ENCODE measurements at places on chromosomes 12 and 14.

DNA sequence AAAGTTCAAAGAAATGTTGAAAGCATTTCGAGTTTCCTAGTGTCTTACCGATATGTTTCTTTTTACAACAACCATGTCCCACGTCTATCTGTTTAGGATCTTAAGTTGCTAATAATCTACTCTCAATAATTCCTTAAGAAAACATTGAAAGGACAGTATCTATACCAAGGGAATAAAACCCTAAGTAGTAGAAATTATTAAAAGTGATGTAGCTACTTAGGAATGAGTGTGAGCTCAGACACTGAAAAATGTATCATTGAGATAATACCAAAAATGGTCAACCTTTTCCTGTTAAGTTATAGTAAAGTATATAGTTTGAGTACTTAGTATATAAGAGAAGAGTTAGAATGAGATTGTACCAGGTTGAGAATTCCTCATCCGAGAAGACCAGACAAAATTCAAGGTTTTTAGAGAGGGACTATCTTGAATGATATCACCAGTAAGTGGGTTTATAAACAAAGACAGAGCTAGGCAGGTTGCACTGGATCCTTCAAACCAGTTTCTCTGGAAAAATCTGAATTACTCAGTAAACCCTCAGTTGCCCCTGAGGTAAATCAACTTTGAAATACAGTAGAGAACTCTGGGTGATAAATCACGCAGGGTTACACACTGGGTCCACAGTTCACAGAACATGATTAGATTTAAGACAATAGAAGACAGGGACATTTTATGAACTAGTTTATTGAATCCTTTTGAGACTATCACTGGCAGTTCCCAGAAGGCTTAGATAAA, 96.8 kb downstream of the ERGIC2 start:
- DNase-seq: peak; percentile 16

GRCh38 chr14:66099451-66099850, 386.7 kb upstream of the CCDC196 start:
- DNase-seq: no peak

DNA sequence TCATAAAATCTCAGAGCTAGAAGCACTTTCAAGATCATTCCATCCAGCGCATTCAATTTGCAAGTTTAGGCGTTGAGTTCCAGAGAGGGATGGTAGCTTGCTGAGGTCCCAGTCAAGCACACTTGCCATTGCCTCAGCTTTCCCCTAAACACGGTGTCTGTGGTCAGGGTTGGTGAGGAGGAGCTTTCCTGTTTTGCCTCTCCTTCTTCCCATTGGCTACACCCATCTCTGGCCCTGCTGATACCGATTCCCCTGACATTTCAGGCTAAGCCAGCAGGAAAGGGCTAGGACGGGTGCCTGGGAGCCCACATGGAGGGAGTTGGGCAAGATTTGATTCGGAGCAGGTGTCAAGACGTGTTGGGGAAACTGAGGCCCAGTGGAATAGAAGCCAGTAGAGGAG, 9.1 kb downstream of the NFATC4 start:
- no peak for DNase-seq

- DNase-seq: no peak
These were observed 29.2 kb downstream of the CRADD start for GRCh38 chr12:93706387-93706786.

DNA sequence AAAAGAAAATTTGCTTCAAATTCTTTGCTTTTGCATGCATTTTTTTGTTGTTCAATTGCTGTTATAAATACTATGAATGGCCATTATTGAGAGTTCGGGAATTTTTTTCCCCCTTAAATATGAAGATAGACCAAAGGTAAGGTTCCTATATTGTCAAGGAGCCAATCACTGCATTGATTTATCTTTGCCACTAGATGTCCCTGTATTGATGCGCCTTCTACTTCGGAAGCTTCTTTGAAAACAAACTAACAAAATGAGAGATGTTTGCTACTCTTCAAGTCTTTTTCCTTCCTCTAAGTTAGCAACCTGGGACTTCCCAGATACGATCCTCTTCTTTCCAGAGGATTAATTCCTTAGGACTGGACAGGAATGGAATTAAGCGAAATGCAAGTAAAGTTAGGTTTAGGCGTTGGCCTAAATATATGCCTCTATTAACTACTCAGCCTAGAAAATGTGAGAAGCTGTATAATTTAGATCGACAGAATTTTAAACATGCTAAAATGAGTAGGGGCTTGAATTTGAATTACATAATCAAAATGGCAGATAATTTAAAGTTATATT, 318.1 kb downstream of the AEBP2 start:
- peak; percentile 63 for DNase-seq

- DNase-seq: peak; percentile 42
These were observed 44.5 kb downstream of the LRRC9 start for GRCh38 chr14:59964251-59965007.

DNA sequence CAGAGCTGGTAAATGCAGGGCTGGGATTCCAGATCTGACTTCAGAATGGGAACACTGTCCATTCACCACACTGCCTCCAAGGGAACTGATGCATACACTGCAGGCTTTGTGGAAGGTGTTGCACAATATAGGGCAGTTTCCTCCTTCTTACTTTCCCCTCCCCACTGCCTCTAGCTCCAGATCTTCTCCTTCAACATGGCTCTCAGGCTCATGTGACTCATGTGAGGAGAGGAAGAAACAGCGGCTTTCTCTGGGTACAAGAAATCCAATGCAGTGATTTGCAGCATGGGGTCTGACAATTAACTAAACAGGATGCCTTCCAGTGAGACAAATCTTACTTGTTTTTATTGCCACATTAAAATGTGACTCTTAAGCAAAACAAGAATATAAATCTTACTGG, 447.6 kb upstream of the CCDC196 start:
- DNase-seq: peak; percentile 85

GRCh38 chr12:121858662-121859572, at the start of gene HPD:
HPD (minus strand) TSS chr12:121858859; CDS start chr12:121858823, 36 bp downstream.
- DNase-seq: peak; percentile 89

GRCh38 chr14:62914025-62914424, 131.2 kb downstream of the KCNH5 start:
- peak; percentile 38 for DNase-seq

DNA sequence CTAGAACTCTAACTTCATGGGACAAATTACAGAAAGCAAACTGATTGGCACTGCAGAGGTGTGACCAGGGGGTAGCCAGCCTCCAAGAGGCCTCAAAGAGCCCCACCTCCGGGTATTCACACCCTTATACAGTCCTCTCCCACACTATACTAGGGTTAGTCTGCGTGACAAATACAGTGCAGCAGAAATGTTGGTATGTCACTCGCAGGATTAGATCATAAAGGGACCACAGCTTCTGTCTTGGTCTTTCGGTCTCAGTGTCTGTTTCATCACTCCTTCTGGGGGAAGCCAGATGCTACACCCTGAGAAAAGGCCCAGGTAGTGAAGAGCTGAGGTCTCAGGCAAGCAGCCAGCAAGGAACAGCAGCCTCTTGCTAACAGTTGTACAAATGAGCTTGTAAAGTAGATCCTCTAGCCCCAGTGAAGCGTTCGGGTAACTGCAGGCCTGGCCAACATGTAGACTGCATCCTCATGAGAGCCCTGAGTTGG, 68.9 kb upstream of the SAV1 start:
- DNase-seq: no peak

DNA sequence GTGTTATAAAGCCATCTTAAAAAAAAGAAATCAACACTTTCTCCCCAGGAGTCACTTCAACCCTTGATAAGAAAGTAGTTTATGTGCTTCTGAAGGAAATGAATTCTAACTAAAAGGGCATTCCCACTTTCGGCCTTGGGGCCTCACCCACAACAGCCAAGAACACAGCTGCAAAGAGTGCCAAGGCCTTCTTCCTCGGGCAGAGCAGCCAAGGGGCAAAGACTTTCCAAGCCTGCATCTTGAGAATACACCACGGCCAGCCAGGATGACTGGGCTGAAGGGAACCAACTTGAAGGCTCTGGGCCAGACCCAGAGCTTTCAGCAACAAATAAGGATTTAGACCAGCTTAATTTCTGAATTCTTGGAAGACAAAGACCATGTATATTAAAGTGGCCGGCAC, 60.4 kb upstream of the FOXN3 start:
- DNase-seq: no peak

DNA sequence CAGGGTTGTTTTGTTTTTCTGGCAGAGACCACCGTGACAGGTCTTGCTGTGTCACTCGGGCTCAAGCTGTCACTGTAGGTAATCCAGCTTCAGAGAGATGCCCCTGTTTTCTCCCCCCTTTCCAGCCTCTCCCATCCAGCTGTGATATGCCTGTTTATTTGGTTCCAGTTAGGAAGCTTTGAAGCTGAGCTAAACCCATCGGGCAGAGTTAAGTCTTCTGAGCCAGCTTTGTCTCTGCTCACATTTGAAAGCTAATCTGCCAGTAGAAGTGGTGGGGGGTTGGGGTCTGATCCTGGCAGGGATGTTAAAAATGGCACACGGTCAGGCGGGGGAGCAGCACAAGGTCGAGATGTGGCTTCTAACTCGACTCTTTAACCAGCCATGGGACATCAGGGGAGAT, 130.0 kb downstream of the TSPAN9 start:
- no peak for DNase-seq

GRCh38 chr14:51865953-51866747, 5.7 kb downstream of the GNG2 start:
- no peak for DNase-seq

Data from mesenchymal stem cell (in vitro differentiated cells and primary cell).